ENCODE measurements at places on chromosomes 4 and X.

GRCh38 chr4:19030048-19030447 lies 1008.5 kb upstream of the LCORL start:
- DNase-seq: no peak

DNA sequence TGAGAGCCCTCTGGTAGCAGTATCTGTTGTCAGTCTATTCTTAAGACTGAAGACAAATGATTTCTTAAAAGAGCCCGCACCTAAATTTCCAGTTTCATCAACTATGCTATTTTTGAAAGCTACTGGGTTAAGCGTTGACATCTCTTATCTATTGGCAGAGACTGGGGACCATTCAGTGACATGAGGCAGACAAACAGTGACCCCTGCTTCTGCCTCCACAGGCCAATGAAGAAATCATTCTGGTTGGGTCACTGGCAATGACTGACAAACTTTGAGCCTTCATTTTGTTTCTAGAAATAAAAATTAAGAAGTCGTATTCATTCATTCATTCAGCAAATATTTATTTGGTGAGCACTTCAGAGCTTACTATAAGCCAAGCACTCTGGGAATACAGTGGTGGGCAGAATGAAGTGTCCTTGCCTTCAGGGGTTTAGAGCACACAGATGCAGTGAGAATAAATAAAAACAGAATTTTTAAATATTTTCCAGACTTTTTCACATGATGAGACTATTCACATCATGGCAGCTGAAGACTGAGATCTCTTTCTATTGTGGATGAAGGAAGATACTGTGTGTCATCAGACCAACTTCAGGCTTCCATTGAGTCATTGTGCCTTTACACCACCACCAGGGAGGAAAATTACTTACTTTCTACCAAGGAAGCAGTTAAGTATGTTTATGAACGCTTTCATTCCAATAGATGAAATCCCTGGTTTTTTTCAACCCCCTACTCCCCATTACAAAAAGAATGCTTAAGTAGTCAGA lies 36.0 kb downstream of the SORBS2 start:
- no peak for DNase-seq

DNA sequence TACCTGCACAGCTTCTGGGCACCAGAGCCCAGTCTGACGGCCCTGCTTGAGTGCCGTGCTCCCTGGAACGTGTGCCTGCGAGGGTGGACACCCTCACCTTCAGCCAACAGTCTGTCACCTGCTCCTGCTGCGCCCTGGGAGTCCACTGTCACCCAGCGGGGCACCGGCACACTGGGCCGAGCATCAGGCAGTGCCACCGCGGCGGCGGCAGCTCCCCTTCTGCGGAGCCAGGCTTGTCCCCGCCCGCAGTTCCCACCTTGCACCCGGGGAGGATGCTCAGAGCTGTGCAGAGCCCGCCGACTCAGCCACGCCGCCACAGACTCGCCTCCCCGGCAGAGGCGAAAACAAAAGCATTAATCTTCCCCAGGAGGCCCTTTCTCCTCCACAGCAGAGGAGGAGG lies 86.8 kb downstream of the ABLIM2 start:
- no peak for DNase-seq

- DNase-seq: no peak
Measured at GRCh38 chr4:176238826-176239225, 30.2 kb downstream of the ASB5 start.

GRCh38 chr4:4857001-4857808 lies 2.3 kb upstream of the MSX1 start:
- no peak for DNase-seq

DNA sequence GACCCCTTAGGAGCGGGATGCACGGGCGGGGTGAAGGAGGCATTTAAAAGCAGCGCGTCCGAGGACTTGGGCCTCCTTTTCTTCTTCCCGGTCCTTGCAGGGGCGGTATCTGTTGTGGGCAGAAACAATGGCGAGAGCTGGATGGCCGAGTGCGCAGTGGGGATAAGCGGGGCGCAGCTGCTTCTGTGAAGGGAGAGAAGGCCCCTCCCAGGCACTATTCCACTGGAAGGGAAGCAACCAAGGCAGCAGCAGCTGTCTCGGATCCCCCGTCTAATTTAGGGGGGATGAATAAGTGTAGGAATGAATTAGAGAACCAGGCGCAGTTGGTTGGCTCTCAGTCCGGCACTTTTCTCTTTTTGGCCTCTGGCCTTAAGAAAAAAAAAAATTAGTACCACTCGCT lies 995 bp downstream of the SMARCA5 start:
- DNase-seq: no peak

DNA sequence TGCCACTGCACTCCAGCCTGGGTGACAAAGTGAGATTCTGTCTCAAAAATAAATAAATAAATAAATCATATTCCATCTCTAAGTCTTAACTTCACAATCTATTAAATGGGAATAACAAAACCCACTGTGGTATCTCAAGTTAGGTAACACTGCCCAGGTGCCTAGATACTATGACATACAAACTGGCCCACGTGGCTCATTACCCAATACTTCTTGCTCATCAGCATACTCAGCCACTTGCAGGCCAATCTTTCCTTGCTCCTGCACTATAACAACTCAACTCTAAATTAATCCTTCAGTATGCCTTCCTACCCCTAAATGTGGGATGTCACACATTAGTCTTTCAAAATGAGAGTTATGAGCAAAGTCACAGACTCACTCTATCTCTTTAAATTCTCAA lies 230.1 kb downstream of the OPHN1 start:
- no peak for DNase-seq

- peak; percentile 3 for DNase-seq
Measured at GRCh38 chrX:989959-990510, 222.4 kb downstream of the CRLF2 start.

DNA sequence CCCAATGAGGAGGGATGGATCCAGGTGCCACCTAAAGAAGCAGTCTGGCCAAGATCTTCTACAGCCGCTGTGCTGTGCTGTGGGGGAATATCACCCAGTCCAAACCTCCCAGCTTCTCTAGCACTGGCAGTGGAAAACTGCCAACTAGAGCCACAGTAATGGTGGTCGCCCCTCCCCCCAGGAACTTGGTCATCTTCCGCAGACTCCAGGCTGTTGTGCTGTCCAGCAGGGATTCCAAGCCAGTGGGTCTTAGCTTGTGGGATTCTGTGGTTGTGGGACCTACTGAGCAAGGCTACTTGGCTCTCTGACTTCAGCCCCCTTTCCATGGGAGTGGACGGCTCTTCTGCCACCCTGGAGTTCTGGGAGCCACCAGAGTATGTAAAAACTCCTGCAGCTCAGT lies 18.2 kb downstream of the GPRASP1 start:
- no peak for DNase-seq

DNA sequence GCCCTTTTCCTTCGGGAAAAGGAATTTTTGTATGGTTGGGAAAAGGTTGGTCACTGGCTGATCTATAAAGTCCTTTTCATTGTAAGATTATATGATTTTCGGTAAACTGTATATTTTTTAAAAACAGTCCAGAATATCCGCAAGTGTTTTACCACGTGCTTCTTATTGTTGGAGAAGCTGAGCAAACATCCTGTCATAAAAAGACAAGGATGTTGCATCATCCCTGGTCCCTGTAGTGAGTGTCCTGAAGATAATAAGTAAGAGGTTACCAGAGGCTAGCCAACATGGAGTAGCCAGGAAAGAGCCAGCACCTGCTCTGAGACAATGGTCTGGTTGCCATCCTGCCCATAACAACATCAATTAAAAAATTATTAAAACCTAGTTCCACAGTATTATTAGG lies 5.1 kb downstream of the CXCL9 start:
- no peak for DNase-seq

DNA sequence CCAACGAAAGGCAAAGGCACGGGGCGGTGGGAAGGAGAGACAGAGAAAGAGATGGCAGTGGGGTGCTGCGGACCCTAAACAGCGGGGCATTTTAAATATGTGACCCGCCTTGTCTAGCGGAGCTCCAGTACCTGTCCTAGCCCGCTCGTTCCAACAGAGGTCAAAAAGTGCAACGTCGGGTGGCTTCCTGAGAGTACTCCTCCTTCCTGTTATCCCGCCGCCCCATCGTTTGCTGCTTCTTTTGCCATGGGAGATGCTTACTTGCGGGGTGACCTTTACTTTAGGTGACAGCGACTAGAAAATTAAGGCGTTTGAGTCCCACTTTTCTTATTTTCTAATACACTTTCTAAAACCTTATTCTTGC lies 735 bp downstream of the NRK start:
- no peak for DNase-seq

DNA sequence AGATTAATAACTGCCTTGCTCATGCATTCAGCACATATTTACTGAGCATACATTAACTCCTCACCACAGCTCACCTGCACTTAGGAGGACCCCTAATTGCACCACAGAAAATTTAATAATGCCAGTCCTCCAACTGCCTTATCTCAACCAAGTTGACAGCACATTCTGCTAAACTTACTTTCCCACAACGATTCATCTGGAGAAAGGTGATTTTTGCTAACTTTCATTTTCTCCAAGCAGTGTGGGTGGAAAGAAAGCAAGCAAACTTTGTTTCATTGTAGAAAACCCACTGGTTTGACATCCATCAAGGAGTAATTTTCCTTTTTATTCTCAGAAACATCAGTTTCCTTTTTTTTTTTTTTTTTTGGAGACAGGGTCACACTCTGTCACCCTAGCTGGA lies 49.1 kb downstream of the RASGEF1B start:
- DNase-seq: no peak

DNA sequence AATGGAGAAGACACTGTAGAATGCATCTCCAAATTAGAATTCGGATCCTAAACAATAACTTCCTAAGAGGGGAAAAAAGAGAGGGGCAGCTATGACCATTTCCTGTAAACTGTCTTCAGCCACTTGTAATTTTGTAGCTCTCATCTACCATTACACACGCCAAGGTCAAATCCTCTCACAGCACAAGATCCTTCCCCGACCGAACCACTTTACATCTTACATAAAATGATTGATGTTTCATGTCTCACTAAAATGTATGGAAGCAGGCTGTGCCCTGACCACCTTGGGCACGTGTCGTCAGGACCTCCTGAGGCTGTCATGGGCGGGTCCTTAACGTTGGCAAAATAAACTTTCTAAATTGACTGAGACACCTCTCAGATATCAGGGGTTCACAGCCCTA lies 24.1 kb upstream of the PBDC1 start:
- DNase-seq: no peak

GRCh38 chr4:52572936-52573485 lies 86.1 kb downstream of the USP46 start:
- DNase-seq: no peak

GRCh38 chr4:113101669-113102068 lies 52.2 kb downstream of the ANK2 start:
- DNase-seq: no peak

GRCh38 chrX:70029863-70030262 lies 19.9 kb downstream of the AWAT2 start:
- no peak for DNase-seq

- no peak for DNase-seq
Measured at GRCh38 chrX:151713849-151714248, 2.0 kb upstream of the FATE1 start.

DNA sequence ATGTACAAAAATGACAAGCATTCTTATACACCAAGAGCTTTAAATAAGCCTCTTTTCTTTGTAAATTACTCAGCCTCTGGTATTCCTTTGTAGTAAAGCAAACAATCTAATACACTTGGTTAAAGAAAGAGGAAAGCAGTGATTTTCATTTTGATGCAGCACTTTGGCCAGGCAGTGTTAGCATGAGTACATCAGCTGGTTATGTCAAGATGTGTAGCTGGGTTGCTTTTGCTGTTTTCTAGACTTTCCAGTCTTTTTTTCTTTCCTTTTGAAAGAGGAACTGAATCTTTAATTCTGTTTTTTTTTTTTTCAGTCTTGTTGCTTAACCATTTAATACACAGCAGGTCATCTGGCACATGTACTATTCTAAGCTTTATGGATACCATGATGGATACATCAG lies 167.1 kb upstream of the AADAT start:
- no peak for DNase-seq

DNA sequence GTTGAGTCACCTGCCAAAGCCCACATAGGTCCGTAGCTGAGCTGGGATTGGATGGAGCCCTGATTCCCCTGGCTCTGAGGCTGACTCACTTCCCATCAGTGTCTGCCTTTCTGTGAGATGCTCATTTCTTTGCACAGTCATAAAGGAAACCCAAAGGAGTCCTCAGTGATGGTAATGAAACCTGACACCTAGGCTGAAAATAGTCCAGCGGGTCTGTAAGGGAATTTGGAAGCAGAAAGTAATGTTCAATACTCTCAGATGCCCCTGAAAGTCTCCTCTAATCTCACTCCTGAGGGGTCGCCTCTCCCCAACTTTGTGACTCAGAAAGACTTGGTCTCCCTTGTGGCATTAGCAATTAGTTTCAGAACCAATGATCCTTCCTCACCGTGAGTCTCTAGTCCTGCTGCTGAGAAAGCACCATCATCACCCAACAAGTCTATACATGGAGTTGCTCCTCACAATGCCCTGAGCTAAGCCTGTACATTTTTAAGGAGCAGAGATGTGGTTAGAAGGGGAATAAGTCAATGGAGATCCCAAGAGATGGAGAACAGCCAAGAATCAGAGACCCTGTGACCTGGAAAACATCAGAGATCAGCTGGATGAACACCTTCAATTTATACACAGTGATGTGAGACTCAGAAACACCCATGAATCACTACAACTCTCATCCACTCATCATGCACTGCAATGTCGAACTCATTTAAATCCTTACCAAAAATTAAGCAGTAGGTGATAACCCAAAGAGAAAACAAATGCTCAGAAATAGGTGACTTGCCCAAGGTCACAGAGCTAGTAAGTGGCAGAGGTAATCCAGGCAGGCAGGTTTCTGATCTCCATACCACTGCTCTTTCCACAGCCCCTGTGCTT lies 219.0 kb upstream of the CPEB2 start:
- no peak for DNase-seq

- DNase-seq: no peak
Measured at GRCh38 chr4:18401868-18402267, 380.3 kb upstream of the LCORL start.

- DNase-seq: no peak
Measured at GRCh38 chr4:8471211-8471875, 30.8 kb downstream of the TRMT44 start.

DNA sequence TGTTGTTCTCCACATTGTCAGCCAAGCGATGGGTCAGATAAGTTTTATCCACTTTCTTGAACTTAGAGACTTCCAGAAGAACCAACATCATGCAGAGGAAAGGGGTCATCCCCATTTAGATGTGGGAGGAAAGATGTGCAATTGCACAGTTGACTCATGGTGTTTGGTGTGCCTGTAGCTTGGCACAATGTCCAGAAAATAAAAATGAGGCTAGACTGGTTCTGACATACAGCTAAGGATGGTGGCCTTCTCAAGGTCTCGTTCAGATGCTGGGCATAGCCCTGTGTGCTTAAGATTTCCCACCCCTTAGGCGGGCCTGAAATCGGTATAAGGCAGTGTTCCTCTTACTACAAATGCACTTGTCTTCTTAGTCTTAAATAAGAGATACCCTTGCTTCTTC lies 101.1 kb downstream of the PCDH7 start:
- no peak for DNase-seq
